Activated CD4-positive, alpha-beta T cell treated with anti-CD3 and anti-CD28 coated beads, Interleukin-2, amount 50 U/mL, for 4 hours (primary cell): ENCODE measurements at places on chromosomes 2 and 18.
A peak's percentile ranks its signal among the peaks of the same experiment; 100 is the strongest.

GRCh38 chr18:79510046-79510685, 114.4 kb downstream of the NFATC1 start:
- no peak for DNase-seq

GRCh38 chr2:77999376-77999775, 477.2 kb upstream of the LRRTM4 start:
- no peak for DNase-seq

GRCh38 chr18:39561126-39561525, 1995.5 kb upstream of the CELF4 start:
- no peak for DNase-seq

DNA sequence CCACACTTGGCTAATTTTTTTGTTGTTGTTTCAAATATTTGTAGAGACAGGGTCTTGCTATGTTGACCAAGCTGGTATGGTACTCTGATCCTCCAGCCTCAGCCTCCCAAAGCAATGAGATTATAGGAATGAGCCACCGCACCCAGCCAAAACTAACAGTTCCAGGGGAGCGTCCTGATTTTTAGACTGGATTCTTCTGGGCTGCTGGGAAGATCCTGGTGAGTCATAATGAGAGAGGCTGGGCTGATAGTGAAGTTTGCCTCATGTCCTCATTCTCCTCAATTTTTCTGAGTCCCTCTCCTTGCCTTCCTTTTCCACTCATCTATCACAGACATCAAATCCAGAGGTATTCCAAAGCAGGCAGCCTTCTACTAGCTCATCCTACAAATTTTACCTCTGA, 81.3 kb downstream of the VSNL1 start:
- DNase-seq: no peak

- peak; percentile 22 for DNase-seq
These were observed 166.8 kb upstream of the ID2 start for GRCh38 chr2:8514796-8515758.
